Sigmoid colon (tissue), 7 donors: ENCODE measurements at places on chromosomes 16 and 17.

GRCh38 chr16:57357330-57358085 lies 1.1 kb upstream of the CCL22 start:
- DNase-seq = no peak

GRCh38 chr16:14132696-14133048 lies 61.6 kb downstream of the MRTFB start:
- no peak for DNase-seq

DNA sequence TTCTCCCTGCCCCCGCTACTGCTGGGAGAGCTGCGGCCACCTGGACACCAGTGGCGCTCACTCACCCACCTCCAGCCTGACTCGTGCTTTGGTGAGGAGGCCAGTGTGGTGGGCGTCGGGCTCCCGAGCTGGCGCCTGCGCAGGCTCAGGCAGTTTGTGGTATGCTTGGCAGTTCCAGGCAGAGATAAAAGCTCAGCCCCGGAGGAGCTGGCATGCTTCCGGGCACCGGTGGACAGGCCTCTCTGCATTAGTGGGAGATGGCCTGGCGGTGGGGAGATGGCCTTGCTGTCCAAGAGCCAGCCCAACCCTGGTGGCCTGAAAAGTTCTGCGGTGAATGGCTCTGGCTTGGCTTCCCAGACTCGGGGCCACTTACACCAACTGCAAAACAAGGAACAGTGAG lies 4.1 kb downstream of the ADGRG1 start:
- no peak for DNase-seq

DNA sequence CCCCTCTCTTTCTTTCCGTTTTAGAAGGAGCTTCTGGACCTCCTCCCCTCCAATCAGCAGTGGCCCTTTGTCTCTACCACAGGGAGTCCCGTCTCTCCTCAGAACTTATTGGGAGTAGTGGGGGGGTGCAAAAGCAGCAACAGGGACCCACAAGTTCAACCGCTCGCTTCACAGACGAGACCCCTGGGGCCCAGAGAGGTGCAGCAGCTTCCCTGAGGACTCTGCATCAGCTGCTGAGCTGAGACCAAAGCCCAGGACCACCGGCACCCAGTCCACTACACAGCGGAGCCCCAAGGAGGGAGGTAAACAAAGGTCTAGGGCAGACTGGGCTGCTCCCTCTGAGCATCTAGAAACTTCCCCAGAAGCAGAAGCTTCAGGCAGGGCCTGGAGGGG lies 123.9 kb downstream of the SDK2 start:
- DNase-seq = no peak

DNA sequence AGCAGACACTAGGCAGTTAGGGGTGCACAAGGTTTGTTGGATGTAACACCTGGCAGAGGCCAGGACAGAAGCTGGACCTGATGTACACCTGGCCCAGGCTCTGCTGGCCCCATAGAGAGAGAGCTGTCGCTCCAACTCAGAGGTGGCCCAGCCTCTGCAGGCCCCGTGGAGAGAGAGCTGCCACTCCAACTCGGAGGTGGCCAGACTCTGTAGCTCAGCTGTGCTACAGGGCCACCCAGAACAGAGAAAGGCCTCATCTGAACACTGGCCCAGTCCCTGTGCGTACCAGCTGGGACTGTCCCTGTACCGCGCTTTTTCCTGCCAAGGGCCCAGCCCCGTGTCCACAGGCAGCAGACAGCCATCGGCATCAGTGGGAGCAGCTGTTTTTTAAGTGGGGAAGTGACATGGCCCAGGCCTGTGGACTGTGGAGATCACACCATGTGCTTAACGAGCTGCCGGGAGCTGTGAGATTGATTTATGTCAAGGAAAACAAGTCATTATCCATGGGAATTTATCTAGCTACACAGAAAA lies 176.4 kb upstream of the CHMP6 start:
- DNase-seq = peak; percentile 40

DNA sequence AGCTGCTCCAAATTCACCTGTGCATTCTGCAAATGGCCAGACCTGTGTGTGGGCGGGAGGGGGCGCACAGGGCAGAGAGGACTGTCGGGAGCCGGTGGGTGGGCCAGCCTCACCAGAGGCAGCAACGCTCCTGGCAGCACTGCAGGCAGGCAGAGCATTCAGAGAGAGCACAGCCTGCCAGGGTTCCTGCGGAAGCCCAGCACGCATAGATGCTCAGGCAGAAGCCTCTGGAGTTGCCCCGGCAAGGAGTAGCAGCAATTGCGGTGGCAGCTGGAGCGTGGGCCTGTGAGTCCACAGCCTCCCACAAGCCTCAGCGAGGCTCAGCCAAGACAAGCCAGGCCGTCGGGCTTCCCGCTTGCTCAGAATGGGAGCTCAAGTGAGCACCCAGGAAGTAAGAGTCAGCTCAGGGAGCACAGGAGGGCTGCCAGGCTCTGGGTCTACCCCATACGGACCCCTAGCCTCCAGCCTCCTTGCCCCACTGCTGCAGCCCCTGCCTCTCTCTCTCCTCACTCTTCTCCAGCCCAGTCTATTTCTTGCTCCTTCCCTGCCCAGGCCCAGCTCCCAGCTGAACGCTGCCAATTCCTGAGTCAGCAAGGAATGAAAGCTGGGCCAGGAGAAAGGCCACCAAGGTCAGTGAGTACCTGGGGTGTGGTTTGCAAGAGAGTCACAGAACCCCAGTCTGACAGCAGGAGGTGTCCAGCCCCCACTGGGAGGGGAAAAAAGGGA lies 9.6 kb downstream of the EMC6 start:
- no peak for DNase-seq

GRCh38 chr16:28839899-28840298 lies 6.2 kb downstream of the TUFM start:
- DNase-seq = no peak

DNA sequence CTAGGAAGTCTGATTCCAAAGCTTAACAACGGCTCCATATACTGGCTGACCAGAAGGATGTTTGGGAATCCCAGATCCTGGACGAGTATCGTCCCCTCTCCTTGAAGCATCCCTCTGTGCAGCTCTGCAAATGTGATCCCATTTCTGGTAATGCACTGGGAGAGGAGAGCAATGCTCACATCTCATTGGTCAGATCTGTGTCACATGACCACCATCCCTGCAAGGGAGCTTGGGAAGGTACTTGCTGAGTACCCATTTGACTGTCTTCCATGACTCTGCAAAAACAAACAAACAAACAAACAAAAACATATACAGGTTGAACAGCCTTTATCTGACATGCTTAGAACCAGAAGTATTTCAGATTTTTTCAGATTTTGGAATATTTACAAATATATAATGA lies 41.9 kb upstream of the KDM8 start:
- no peak for DNase-seq
